A673 (cell line): ENCODE measurements at places on chromosomes 6 and 20. TPM values are rescaled to one million over a fixed set of nuclear protein-coding genes. Genes with fewer than 3 reads are reported as not detected.

The L3MBTL3 gene
- total RNA-seq = 39.3 and 40.8 TPM in 2 replicates

The RNGTT gene
- total RNA-seq = 30.2 and 31.8 TPM in 2 replicates

The NOTCH4 gene
- 2.4 and 2.8 TPM in 2 replicates for total RNA-seq

The ECT2L gene
- not detected in 2 replicates for total RNA-seq

The TBPL1 gene
- total RNA-seq = 35.3 and 46.3 TPM in 2 replicates

The ADGRB3 gene
- 7.7 and 8.1 TPM in 2 replicates for total RNA-seq

The MAS1 gene
- not detected in 2 replicates for total RNA-seq

The THBS2 gene
- total RNA-seq = 0.13 and 0.66 TPM in 2 replicates

The DST gene
- total RNA-seq = 71.8 and 73.2 TPM in 2 replicates

The GFOD1 gene
- total RNA-seq = 7.5 and 8.8 TPM in 2 replicates

The SIRPA gene
- total RNA-seq = 81.0 and 81.2 TPM in 2 replicates

The TMEM200A gene
- 2.0 and 2.3 TPM in 2 replicates for total RNA-seq

The HLA-DQA1 gene
- not detected in 2 replicates for total RNA-seq

The C20orf204 gene
- total RNA-seq = 2.4 and 2.5 TPM in 2 replicates

The SCRT2 gene
- total RNA-seq = 0.50 and 0.69 TPM in 2 replicates

The MCHR2 gene
- total RNA-seq = not detected in 2 replicates

The C6orf163 gene
- total RNA-seq = 2.1 TPM in 2 replicates

The SUMO4 gene
- 1.9 and 2.8 TPM in 2 replicates for total RNA-seq

The GID8 gene
- total RNA-seq = 40.2 and 42.0 TPM in 2 replicates

The PNISR gene
- 147 TPM in 2 replicates for total RNA-seq

The PRDM13 gene
- 0.58 and 1.2 TPM in 2 replicates for total RNA-seq

The CST8 gene
- total RNA-seq = not detected in 2 replicates

The GATA5 gene
- total RNA-seq = not detected in 2 replicates

The LINC00237 gene
- not detected in 2 replicates for total RNA-seq

The PCSK2 gene
- total RNA-seq = 238 and 245 TPM in 2 replicates

The SEMG1 gene
- 2.1 and 5.5 TPM in 2 replicates for total RNA-seq

The TCF21 gene
- total RNA-seq = not detected in 2 replicates

The AIF1 gene
- total RNA-seq = 0.64 and 0.68 TPM in 2 replicates

The SLC12A5 gene
- total RNA-seq = 20.0 and 20.9 TPM in 2 replicates

The LGSN gene
- not detected in 2 replicates for total RNA-seq

The RSPO3 gene
- 0.39 and 0.52 TPM in 2 replicates for total RNA-seq

The OTOR gene
- not detected in 2 replicates for total RNA-seq

The RIPPLY2 gene
- total RNA-seq = 3.0 and 4.0 TPM in 2 replicates

The VARS2 gene
- total RNA-seq = 48.4 and 53.4 TPM in 2 replicates

The SYCP2 gene
- total RNA-seq = 0.37 and 0.88 TPM in 2 replicates

The COL10A1 gene
- total RNA-seq = not detected in 2 replicates

The DOK5 gene
- 4.9 and 5.4 TPM in 2 replicates for total RNA-seq

The NOX3 gene
- total RNA-seq = not detected in 2 replicates

The TOX2 gene
- 107 and 117 TPM in 2 replicates for total RNA-seq

The MUCL3 gene
- not detected in 2 replicates for total RNA-seq

The PAK5 gene
- total RNA-seq = not detected in 2 replicates

The MYB gene
- total RNA-seq = 8.3 and 9.0 TPM in 2 replicates

The DYNLT2 gene
- 2.4 TPM in 2 replicates for total RNA-seq

The OSTM1 gene
- total RNA-seq = 19.7 and 23.8 TPM in 2 replicates

The CENPQ gene
- total RNA-seq = 10.7 and 11.7 TPM in 2 replicates

The PDYN gene
- not detected in 2 replicates for total RNA-seq

The KHDC1 gene
- 11.1 TPM in 2 replicates for total RNA-seq

The SIRPD gene
- not detected in 2 replicates for total RNA-seq

The WFDC12 gene
- total RNA-seq = not detected in 2 replicates

The C6orf47 gene
- 20.1 and 21.3 TPM in 2 replicates for total RNA-seq

The CALHM4 gene
- not detected in 2 replicates for total RNA-seq
